Retinal pigment epithelial cell (primary cell): ENCODE measurements at places on chromosomes 6 and 20.
A peak's percentile ranks its signal among the peaks of the same experiment; 100 is the strongest.

DNA sequence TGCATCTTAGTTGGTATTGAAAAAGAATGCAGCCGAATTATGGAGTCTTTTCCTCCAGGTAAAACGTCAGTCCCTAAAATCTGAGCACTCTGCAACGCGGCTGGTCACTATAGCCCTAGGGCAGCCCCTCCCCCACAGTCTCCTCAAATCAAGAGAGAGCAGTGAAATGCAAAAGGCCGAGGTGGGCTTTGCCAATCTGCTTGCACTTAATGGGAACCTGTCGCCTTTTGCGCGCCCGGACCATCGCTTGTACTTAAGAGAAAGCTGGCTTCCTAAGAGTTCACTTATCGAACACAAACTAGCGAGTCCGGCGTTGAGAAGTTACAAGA lies 447 bp downstream of the MCM3 start:
- no peak for DNase-seq

DNA sequence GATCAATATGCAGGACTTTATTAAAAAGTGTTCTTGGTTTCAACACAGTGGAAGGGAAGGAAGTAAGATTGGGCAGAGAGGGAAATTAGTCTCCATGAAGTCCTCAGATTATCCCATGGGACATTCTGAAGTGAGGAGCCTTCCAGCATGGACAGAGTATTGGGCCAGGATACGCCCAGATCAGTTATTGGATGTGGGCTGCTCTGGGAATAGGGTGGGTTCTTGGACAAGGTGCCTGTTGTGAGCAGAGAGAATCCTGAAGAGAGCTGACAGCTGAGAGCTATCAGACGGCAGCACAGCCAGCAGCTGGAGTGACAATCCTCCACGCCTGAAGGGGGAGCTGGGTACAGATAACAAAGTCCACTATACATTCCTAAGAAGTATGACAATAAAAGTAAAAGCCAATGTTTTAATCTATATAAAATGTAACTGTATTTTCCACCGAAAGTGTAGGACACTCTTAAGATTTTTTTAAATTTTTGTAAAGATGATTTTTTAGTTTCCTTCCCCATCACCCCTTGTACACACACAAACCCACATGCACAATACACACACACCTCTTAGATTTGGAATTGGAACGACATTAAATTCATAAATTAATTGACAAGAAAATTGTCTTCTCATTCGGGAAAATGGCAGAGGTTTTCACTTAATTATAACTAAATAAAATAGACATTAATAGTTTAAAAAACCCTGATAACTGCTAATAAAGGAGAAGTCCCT lies 107.8 kb downstream of the FBXO5 start:
- DNase-seq: no peak

GRCh38 chr6:135498185-135498841 lies 773 bp upstream of the AHI1 start:
- peak; percentile 84 for DNase-seq

DNA sequence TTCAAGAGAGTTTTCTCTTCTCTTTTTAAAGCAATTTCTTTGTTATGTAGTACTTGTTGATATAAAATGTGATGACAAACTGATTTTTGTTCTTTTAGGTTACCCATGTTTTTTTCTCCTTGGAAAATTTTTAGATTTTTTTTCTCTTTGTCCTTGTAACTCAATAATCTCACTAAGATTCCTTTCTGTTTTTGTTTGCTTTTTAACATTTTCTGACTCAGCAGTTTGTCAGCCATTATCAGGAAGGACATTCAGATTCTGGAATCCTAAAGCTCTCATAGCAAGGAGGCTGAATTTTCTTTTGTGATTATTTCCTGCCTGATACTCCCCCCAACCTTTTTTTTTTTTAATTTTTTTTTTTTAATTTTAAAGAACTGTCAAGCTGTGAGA lies 75.2 kb upstream of the CITED2 start:
- no peak for DNase-seq

- peak; percentile 42 for DNase-seq
Observed at GRCh38 chr6:77466055-77466450, 2.8 kb upstream of the HTR1B start.

DNA sequence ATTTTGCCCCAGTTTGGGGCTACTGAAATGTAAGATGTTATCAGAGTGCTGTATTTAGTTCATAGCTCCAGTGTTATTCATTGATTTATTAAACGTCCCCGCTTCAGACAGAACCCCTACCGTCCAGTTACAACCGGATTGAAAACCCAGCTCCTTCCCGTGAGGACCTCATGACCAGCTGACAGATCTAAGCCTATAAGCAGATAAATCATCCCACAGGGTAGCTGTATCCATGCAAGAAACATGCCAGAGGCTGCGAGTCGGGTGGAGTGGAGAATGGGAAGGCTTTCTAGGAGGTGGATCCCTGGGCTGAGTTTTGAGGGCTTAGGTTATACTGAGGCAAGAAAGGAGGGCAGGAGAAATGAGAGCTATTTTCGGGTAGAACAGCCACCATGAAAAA lies 260.0 kb downstream of the ARID1B start:
- no peak for DNase-seq

DNA sequence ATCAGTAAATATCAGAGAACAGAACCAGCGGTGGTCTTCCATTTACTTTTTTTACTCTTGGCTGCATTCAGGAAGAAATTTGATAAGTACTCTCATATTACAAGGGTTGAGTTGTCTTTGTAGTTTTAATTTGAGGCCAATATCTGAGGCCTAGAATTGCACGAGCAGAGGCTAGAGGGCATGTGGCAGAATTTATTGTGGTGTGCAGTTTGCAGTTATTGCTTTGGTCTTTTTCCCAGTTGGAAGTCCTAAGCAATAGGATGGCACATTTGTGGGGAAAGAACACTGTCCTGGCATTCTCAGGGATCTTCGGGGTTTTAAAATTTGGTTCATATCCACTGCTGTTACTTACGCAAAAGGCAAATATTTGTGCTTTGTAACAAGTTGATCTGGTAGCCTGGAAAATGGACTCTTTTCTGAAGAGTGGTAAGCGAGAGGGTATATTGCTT lies 66.0 kb downstream of the CTNNBL1 start:
- DNase-seq: no peak

DNA sequence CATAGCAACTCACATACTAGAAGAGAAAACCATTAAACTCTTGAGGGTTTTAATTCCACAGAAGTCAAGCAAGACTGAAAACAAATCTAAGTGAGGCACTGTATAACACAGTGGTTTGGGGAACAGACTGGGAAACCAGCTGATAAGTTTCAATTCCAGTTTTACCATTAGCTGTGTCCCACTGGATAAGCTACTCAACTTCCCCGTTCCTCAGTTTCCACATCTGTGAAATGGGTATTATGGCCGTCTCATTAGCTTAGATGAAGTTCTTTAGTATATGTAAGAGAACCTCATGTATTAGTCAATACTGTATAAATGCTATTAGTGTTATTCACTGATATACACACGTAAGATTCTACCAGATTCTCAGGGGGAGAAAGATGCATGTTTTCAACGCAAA lies 89.0 kb downstream of the ZFP64 start:
- no peak for DNase-seq

GRCh38 chr20:13035399-13036152 lies 26.8 kb downstream of the SPTLC3 start:
- DNase-seq: no peak

- peak; percentile 25 for DNase-seq
Observed at GRCh38 chr6:123415844-123416468, 220.8 kb downstream of the TRDN start.

GRCh38 chr6:137588472-137588871 lies 94.3 kb upstream of the OLIG3 start:
- no peak for DNase-seq

- no peak for DNase-seq
Observed at GRCh38 chr20:32524829-32525501, 60.2 kb downstream of the NOL4L start.

DNA sequence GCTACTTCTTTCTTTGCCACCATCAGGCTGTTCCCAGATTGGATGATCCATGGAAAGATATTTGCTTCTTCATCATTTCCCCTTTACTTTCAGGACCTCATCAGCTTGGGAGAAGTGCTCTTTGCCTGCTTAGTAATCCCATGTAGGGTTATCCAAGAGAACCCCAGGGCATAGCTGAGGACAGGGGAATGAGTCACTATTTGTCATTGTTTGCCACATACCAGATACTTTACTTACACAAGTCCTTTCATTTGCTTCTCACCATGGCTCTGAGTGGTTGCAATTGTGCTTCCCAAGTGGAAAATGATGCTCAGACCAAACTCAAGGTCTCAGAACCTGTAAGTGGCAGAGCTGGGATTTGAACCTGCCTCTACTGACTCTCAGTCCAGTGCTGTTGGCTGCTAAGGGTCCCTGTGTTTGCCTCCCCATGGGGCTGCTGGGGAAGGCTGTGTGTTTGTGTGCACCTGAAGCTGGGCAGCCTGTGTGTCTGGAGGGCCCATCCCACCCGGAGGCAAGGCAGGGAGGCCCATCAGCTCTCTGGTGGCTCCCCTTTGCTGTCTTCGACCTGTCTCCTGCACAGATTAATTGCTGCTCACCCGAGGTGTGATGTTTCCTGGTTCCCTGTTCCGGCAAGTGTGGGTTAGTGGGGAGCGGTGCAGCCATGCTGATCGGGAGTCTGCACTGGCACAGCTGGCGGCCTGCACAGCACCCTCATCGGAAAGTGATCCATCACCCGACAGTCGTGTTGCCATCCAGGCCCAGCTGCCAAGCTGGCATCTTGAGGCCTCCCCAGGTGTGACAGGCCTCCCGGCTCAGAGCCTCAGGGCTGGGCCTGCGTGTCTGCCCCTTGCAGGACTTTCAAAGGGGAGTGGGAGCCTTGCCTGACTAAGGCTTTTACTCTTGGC lies 228.8 kb downstream of the DHX35 start:
- no peak for DNase-seq

- peak; percentile 25 for DNase-seq
Observed at GRCh38 chr6:73560182-73560732, 39.4 kb upstream of the EEF1A1 start.

GRCh38 chr6:125197795-125198269 lies 44.3 kb downstream of the TPD52L1 start:
- DNase-seq: peak; percentile 75

GRCh38 chr6:166589786-166590574 lies 3.5 kb upstream of the RAMACL start:
- DNase-seq: no peak

- DNase-seq: no peak
Observed at GRCh38 chr6:35449287-35449881, 2.8 kb upstream of the FANCE start.

- DNase-seq: no peak
Observed at GRCh38 chr6:151284012-151284411, 44.2 kb downstream of the AKAP12 start.

- no peak for DNase-seq
Observed at GRCh38 chr6:71289039-71289801, 609 bp downstream of the OGFRL1 start.

DNA sequence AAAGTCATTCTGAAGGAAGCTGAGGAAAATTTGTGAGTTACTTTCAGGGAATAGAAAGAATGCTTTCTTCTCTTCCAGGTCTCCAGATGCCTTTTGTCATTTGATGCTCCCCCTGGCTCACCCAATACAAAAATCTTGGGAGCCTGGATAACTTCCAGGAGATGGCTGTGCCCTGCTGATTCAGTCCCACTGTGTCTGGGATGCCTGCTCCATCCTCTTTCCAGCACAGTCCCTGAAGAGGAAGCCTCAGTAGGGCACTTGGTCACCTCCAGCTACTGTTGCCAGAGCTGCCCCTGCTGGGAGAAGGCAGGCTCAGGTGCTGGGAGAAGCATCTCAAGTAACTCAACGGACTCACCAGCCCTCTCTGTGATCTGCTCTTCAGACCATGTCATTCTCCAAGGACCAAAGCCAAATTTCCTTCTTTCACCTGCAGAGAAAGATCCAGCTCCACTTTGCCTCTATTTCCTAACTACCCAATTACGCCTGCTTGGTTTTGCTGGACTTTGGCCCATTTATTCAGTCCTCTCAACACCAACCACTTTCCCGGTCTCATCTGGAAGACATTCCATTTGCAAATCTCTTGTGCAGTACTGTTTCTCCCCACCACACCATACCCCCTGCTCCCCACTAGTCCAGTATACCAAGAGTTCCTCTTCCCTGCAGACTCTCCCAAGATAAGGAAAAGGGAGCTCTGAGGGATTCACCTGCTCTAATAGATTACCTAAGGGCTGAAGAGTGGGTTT lies 53.3 kb downstream of the SLC23A2 start:
- DNase-seq: no peak

DNA sequence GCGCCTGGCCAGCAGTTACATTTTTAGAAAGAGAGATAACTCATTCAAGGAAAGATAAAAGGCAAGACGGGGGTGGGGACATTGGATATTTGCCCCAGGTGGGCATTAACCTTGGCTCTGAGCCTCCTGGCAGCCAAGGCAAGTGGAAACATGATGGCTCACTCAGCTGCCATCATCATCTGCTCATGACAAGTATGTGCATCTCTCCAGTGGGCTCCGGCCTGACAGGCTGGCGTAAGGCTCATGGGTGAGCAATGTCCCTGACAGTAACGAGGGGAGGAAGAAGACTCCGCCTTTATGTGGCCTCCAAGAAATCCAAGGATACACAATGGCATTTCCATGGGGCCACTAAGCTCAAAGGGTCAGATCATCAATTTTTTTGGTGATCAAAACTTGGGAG lies 13.3 kb downstream of the ANKRD60 start:
- DNase-seq: no peak

DNA sequence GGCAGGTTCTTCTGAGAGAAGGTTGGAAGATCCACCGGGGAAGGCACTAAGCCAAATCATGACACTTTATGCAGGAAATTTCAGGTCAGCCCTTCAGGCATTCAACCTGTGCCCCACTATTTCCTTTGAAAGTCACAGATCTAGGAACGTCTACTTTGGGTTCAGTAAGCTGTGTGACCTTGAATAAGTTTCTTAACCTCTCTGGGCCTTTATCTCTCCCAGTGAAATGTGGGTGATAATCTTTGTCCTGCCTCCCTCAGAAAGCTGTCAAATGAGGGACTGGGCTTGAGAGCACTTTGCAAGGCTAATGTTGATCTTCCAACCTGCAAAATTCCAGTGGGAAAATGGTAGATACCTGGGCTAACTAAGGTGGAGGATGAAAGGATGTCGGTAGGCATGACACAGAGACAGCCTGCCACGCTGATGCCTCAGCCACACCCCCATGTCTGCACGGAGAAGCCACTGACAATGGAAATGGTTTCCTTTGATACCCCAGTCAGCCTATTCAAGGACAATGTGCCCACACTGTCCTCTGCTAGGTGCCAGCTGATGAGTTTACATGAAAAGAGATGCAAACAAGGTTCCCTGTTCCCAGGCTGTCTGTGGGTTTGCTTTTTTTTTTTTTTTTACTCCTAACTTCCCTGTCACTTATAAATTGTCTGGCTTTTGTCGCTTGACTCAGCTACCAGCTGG lies 9.3 kb downstream of the BNIP5 start:
- no peak for DNase-seq

DNA sequence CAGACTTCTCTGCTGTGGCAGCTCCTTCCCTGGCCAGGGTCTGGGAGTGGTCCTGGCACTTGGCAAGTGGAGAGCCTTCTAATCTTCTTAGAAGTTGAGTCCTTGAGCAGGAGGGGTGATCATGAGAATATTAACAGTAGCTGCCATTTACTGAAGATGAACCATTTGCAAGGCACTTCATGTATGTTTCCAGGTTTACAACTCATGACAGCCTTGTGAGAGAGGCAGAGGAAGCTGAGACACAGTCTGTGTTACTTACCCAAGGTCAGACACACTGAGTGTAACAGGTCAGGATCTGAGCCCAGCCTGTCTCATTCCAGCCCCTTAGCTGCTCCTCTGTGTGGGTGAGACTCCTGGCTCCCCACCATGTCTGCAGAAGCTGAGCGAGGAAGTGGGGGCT lies 45.5 kb upstream of the SRF start:
- peak; percentile 62 for DNase-seq
